ENCODE measurements at places on chromosomes 7 and 10. TPM values are rescaled to one million over a fixed set of nuclear protein-coding genes. Genes with fewer than 3 reads are reported as not detected.

Gene CUX1
- polyA plus RNA-seq = 71.4 TPM

Gene DOCK1
- polyA plus RNA-seq = 15.8 TPM

GRCh38 chr7:36406156-36406555 lies 16.5 kb downstream of the ANLN start:
- no peak for DNase-seq

DNA sequence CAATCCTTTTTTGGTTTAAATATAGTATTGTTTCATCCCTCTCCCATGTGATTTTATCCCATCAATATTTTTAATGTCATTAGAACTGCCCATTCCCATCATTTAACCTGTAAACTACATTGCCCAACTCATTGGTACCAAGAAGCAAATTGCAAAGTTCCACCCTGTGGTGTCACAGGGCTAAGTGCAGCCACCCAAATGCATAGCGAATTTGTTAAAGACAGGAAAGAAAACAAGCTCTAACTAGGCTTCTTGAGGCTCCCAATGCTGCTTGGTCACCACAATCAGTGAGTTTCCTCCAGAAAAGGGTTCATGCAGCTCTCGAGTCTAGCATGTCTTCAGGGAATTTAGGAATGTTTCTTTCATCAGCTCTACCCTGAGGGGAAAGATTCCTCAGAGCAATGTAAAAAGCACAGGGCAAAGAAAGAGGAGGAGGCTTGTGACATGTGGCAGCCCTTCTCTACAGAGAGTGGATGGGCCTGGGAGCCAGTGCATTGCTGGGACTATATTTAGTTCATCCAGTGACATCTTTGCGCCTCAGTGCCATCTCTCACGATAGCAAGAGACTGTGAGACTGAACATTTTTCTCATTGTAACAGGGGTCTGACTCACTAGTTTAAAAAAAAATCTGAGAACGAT lies 58.1 kb downstream of the CAV1 start:
- no peak for DNase-seq

- DNase-seq = no peak
Measured at GRCh38 chr7:80098795-80099194, 35.8 kb upstream of the GNAI1 start.

Measured in kidney (tissue), 22 donors.